AG10803 (cell line): ENCODE measurements at places on chromosomes 1 and 21.

DNA sequence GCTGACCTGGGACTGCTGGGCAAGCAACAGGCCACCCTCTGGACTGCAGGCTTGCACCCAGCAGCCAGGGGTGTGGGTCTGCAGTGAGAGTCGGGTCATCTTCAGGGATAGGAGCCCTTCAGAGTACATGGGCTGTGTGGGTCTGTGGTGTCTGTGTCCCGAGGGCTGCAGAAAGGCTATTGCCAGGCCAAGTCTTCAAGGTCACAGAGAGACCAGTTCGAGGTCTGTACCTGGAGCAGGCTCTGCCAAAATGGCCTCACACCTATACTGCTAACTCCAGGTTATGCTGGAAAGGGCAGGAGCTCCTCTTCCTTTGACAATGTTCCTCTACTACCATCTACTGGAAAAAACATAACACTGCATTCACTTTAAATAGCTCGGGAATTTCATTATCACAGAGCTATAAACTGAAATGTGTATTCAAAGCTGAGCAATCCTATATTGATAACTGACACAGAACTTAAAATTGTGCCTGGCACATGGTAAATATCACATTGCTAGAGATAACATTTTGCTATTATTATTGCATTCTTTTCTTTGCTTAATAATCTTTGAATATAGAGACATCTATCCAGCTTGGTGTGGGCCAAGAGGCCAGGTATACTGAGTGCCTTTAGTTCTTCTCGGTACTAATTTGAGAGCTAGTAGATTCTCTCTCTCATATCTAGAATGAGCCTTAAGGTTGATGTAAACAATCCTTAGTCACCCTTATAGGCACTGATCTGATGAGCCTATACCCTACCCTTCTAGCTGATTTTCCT, 6.9 kb upstream of the DNAH14 start:
- DNase-seq = peak; percentile 37

DNA sequence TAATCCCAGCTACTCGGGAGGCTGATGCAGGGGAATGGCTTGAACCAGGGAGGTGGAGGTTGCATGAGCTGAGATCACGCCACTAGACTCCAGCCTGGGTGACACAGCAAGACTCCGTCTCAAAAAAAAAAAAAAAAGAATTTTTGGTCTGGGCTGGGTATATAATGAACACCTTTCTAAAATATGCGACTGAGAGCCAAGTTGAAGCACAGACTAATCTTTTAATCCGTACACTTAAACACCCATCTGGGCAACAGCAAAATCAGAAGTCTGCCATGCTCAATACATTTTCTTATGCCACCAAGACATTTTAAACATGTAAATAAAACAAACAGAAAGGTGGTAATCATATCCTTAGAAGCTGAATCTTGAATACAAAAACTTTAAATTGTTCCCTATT, 31.6 kb upstream of the ABCB10 start:
- no peak for DNase-seq

GRCh38 chr21:44269090-44269489, 7.4 kb upstream of the DNMT3L start:
- no peak for DNase-seq

DNA sequence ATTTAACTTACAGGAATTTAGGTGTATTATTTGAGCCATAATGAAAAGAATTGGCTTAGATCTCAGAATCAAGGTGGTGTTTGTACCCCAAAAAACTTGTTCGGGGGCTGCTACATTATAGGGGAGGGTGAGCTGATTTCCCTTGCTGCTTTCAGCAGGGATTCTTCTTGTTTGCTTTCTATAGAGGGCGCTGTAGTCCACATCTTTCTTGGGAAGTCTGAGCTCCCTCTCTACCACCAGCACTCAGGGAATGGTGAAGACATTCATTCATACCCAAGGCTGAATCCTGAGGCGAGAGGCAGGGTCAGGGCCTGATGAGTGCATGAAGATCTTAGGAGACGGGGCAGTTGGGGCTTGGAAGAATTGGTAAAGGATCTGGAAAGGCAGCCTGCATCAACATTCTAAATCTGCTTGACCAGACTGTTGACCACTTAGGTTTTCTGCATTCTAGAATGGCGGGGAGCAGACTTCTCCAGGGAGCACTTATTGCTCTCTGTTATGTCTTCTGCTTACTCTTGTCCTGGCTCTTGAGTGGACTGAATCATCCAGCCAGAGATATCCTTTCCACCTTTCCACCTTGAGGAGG, 18.9 kb downstream of the SPATA46 start:
- DNase-seq = peak; percentile 33

DNA sequence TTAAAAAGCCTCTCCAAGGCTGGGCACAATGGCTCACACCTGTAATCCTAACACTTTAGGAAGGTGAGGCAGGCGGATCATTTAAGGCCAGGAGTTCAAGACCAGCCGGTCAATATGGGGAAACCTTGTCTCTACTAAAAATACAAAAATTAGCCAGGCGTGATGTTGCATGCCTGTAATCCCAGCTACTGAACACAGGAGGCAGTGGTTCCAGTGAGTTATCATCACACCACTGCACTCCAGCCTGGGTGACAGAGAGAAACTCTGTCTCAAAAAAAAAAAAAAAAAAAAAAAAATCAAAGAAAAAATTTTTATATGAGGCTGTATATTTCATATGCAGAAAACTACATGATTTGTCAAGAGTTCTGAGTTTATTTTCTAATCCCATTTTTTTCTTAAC, 1107.1 kb upstream of the TMPRSS15 start:
- no peak for DNase-seq

DNA sequence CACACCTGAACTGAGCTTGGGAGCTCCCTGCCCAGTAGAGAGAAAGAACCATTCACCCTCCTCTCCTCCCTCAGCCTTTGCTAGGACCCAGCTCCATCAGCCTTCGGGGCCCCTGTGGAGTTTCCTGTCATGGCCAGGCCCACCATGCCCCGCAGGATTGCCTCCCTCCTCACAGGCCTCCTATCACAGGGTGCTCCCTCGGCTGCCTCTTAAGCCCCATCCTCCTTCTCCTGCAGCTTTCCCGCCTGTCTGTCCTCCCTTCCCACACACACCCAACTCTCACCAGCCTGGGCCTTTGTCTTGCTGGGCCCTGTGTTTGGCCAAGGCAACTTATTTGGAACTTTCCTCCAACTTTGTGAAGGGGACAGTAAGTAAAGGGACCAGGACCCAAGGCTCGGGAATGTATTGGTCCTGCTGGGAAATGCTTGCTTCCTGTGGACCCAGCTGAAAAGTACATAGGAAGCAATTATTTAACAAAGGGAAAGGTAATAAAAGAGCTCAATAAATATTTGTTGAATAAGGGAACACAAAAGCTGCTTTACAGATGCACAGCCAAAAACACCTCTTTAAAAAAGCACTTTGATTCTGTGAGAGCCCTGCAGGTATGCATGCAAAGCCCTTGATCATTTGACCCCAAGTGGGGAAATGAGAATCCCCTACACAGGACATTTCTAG, 31.6 kb upstream of the TENT5C start:
- DNase-seq = no peak

GRCh38 chr1:16986560-16986959, 6.1 kb upstream of the MFAP2 start:
- no peak for DNase-seq

- no peak for DNase-seq
These were observed 19.6 kb upstream of the KCNQ4 start for GRCh38 chr1:40763742-40764532.

- DNase-seq = peak; percentile 16
These were observed 743 bp downstream of the CD52 start for GRCh38 chr1:26318338-26319064.

GRCh38 chr1:72439036-72439435, 156.7 kb upstream of the NEGR1 start:
- DNase-seq = peak; percentile 36

- no peak for DNase-seq
These were observed 275.3 kb upstream of the ST6GALNAC5 start for GRCh38 chr1:76591963-76592362.

DNA sequence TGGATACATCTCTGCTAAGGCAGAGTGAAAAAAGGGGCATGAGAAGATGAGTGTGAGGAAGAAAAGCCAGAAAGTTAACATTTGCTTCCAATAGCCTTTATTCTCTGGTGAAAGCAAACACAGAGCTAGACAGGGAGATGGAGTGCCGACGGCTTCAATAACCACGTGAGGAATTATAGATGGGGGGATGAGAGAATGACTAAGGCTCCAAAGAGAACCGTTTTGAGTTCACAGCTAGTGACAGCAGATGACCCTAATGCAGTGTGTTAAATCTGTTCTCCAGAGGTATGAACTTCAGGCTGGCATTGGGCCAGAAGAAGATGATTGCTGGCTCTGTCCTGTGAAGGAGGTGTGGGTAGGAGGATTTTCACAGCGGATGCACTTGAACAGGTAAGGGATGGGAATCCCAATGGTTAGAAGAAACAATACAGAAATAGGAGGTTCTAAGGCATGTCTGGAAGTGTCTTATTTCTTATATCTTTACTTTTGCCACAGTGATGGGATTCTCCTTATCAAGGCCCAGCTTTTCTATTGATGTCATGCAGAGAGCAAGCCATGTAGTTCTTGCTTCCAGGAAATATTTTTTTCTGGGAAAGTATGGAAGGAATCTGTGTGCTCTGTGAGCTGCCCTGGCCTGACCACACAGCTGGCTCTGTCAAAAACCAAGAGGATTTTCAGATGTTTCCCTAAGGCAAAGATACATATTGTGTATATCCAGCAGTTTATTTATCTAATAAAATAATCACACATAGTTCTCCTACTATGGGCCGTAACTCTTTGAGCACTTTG, 573.8 kb downstream of the LTN1 start:
- DNase-seq = peak; percentile 91

DNA sequence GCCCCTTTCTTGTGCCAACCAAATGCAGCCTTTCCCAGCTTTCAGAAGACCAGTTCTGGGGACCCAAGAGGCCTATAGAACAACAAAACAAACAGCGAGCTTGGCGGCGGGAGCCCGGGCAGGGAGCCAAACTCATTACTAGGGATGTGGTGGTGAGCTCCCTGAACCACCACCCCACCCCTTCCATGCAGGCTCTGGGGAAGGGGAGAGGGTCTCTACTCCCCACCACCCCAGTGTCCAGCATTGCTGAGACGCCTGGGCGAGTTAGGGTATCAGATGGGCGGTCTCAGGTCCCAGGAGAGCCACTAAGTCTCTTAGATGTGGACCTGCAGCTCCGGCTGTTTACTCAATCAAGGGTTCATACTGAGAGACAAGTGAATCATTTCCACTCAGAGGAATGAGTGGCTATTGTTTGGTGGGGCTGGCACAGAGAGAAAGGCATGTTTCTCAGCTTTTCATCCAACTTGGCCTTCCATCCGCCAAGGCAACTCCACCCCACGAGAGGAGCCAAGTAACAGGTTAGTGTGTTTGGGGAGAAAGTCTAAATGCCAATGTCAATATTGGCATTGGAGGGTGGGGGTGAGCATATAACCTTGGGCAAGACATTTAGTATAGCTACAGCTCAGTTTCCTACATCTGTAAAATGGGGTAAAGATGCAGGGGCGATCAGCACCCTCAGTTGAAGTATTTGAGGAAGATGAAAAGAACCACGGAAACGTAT, 40.9 kb downstream of the PLXNA2 start:
- peak; percentile 83 for DNase-seq

- no peak for DNase-seq
These were observed 6.2 kb upstream of the KIAA1614 start for GRCh38 chr1:180906511-180906910.

DNA sequence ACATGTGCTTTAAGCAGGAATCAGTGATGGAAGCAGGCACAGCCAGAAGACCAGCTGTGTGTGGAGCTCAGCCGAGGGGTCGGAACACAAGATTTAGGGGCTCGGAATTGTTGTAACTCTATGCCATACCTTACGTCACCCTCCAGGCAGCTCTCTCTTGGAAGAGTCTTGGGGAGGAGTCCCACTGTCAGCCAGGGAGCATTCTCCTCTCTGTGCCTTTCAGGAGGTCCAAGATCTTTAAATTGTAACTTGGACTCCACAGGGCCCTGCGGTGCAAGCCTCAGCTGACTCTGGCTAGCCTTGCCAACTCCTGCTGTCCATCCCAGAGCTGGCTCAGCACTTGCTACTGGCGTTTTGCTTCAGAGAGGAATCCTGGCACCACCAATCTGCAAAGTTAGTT, 26.4 kb upstream of the ROR1 start:
- no peak for DNase-seq

DNA sequence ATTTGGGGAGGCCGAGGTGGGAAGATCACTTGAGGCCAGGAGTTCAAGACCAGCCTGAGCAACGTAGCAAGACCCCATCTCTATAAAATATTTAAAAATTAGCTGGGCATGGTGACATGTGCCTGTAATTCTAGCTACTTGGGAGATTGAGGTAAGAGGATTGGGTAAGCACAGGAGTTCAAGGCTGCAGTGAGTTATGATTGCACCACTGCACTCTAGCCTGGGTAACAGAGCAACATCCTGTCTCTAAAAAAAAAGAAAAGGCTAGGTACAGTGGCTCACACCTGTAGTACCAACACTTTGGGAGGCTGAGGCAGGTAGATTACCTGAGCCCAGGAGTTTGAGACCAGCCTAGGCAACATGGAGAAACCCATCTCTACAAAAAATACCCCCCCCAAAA, 35.7 kb upstream of the RCC1 start:
- no peak for DNase-seq

- DNase-seq = no peak
These were observed 200.9 kb downstream of the LTN1 start for GRCh38 chr21:28791595-28792282.

- no peak for DNase-seq
These were observed 36.9 kb downstream of the PIK3C2B start for GRCh38 chr1:204457666-204458065.

DNA sequence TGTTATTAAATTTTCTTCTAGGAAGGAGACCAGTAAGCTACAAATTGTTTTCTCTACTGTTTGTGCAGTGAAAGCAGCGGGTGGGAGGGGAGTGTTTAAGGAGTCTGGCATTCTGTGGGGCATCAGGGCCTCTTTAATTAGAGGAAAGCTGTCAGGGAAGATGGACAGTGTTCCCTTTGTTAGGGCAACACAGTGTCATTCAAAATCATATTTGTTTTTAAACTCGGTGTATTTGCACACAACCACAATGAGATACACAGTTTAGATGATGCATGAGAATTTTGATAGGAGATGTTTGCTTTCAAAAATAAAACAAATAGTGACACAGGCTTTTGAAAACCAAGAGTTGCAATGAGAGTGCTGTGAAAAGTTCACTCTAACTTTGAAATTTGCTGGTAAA, 15.1 kb upstream of the ST6GALNAC3 start:
- DNase-seq = no peak

- DNase-seq = peak; percentile 33
These were observed 69.5 kb downstream of the FGGY start for GRCh38 chr1:59366346-59366745.

DNA sequence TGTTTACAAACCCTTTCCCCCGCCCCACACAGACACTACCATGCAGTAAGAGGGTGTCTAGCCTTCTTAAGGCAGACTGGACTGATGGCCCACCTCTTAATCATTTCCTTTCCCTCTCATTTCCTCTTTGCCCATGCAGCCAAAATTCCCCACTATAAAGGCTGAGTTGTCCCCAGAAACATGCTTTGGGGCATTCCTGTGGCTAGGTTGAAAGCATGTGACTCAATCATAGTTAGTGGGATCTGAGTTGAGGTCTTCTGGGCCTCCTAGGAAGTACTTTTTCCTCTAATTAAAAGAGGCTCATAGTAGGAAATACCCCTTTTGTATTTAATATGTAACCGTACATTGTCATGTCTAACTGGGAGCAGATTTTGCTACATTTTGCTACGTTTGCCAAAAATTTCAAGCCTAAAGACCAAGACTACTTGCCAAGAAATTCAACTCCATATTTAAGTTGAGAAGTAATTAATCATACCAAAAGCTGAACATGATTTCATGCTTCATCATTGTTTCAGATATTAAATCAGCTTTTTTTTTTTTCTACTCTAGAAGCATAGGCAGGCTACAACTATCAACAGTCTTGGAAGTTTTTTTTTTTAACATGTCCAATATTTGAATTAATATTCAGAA, 174.7 kb downstream of the ADGRL4 start:
- peak; percentile 95 for DNase-seq
